Fibroblast of villous mesenchyme (primary cell): ENCODE measurements at places on chromosomes 6 and 20. TPM values are rescaled to one million over a fixed set of nuclear protein-coding genes. Genes with fewer than 3 reads are reported as not detected.

- DNase-seq = no peak
Observed at GRCh38 chr6:111796310-111796918, 76.8 kb downstream of the FYN start.

GRCh38 chr6:5157621-5158138, 72.5 kb downstream of the PPP1R3G start:
- no peak for DNase-seq

DNA sequence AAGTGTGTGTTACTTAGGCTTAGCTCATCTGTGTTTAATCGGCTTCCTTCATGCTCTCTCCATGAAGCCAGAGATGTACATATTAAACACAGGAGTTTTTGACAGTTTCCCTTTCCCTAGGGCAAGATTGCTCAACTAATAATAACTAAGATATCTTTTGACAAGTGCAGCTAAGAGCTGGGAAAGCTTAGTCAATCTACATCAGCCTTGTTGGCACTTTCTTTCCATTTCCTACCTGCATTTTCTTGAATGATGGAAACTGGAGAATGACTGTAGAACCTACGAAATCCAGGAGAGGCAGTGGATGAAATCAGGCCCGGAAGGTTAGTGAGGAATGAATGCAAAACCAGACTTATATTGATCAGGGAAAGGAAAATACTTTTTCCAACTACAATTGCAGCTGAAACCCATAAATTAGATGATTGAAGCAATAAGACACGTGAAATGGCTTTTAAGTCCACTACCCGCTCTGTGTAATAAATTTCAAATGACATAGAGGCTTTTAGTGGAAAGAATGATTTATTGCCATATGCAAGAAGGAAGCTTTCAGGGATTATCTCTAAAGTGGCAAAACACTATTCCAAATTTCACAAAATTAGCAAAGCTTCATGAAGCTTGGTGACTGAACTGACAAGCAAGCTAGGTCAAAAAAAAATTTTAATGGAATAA, 237.2 kb upstream of the ID4 start:
- DNase-seq = no peak

DNA sequence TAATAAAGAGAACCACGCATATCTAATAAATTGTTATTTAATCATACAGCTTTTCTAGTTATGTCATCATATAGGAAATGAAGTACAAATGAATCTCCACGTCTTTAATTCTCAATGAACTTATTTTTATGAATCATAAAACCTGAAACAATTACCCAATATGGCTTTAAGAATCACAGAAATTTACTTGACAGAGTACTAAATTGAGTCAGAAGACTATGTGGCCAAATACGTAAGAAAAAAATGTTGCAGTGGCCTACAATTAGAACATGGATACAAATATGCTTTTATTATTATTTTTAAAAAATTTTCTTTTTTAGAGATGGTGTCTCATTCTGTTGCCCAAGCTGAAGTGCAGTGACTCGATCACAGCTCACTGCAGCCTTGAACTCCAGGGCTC, 584.7 kb upstream of the SLC35B3 start:
- no peak for DNase-seq

GRCh38 chr20:21159658-21160380, 33.9 kb downstream of the KIZ start:
- DNase-seq = peak; percentile 90

- DNase-seq = no peak
Observed at GRCh38 chr6:120826253-120826652, 508.0 kb downstream of the TBC1D32 start.

DNA sequence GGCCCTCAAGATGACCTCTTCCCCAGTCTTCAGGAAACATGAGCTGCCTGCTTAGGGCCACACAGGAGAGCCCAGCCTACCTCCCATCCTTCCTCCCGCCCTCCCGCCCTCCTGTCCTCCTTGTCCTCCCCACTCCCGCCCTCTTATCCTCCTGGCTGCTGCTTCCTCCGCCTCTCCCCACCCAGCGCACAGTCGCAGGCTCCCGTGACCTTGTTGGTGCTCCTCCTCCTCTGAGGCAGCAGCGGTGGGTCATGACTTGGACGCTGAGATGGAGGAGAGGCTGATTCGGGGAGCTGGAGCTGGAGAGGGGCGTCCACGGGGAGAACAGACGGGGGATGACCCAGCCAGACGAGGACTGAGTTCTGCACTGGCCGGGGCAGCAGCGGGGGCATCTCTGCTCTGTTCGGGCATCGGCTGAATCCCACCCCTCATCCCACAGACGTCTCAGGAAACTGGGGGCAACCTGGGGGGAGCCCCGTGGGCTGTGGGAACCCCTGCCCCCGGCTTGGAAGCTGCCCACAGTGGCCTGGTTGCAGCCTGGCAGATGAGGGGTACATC, 32.4 kb downstream of the CHRNA4 start:
- DNase-seq = no peak

- peak; percentile 59 for DNase-seq
Observed at GRCh38 chr20:34581341-34582184, 23.0 kb downstream of the MAP1LC3A start.

DNA sequence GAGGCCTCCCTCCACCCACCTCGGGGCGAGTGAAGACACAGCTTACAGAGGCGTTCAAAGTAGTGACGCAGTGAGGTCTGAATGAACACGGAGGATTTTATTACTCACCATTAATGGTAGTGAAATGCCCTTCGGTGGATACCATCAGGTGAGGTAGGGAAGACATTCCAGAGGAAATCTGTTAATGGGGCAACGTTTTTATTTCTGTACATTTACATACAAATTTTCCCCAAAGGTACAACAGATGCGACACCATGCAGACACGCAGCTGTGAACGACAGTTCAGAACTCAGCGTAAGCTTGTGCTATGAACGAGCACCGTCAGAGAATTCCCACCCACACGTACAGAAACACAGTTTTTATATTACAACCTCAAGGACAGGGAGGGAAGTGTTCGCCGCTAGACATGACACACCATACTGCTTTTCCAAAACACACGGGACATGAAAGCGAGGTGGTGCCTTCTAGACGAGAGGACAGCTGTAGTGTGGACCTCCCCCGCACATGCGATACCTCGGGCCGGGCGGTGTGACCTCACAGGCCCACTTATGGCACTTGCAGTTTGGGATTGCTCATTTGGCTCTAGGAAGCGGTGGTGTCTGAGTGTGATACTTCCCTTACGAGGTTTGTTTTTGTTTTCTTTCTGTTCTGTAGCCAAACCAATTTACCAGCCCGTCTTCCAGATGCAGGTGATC, 10.7 kb downstream of the PSMG4 start:
- DNase-seq = peak; percentile 4

GRCh38 chr6:131776985-131777384, 30.8 kb upstream of the ENPP1 start:
- DNase-seq = no peak

GRCh38 chr20:62808211-62808865, 3.7 kb downstream of the OGFR start:
- peak; percentile 65 for DNase-seq

GRCh38 chr20:31785089-31785488, 34.1 kb upstream of the MYLK2 start:
- no peak for DNase-seq

- peak; percentile 87 for DNase-seq
Observed at GRCh38 chr6:20542927-20543602, 8.8 kb downstream of the CDKAL1 start.

- DNase-seq = no peak
Observed at GRCh38 chr20:32855387-32855786, 3.3 kb upstream of the EFCAB8 start.

DNA sequence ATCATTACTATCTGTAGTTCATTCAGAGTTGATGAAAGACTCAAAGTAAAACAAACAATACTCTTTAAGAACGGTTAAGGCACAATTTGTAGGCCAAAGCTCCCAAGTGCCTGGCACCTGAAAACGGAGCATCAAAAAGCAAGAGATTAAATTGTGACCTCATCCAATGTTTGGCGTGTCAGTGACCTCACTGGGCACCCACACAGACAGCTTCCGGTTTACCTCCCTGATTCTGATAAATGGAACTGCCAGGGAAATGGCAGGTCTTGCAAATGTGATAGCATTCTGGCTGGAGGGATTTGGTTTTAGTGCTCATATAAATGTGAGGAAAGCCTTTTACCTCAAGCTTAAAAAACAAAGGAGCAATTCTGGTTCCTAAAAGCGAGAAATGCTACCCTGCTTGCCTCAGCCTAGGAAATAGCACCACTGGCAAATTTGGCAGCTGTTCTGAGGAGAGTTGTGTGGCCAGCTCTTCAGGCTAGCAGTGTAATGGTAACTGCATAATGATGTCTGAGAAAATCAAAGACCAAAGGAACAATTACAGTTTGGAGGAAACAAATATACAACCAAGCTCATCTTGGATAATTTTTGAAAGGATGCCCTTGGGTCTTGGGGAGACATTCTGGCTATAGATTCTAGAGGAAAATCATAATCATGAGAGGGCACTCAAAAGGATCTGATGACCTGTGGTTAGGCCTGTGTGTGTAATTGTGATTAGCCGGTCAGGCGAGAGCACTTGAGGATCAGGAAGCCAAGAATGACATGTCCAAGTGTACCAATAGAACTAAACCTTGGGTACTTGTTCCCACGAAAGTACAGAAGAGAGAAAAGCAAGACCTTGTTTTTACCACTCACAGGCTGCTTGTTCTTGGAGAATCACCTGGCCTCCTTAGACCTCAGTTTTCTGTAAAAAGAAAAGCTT, 174.3 kb downstream of the TFAP2B start:
- no peak for DNase-seq

DNA sequence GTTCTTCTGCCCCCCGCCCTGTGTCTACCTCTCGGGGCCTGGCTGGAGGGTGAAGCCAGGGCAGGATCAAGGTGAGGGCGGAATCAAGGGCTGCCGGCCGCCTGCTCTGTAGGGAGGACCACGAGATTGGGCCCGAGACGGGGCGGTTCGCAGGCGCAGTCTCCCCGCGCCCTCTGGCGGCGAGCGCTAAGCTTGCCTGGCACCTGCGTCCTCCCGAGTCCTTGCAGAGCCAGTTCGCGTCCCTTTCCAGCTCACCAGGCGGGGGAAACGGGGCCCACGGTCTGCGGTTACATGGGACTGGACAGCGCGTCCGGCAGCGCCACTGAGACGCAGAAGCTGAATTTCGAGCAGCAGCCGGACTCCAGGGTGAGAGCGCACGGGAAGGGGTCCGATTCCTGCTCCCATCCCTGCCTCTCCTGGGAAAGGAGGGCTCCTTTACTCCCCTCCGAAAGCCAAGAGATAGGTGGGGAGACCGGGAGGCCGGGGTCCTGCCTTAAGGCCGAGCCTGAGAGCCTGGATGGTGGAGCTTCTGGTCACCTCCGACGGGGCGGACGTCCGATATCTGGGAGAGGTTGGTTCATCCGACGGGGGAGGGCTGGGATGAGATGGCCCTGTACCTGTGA, 3.6 kb upstream of the MATN4 start:
- peak; percentile 43 for DNase-seq

DNA sequence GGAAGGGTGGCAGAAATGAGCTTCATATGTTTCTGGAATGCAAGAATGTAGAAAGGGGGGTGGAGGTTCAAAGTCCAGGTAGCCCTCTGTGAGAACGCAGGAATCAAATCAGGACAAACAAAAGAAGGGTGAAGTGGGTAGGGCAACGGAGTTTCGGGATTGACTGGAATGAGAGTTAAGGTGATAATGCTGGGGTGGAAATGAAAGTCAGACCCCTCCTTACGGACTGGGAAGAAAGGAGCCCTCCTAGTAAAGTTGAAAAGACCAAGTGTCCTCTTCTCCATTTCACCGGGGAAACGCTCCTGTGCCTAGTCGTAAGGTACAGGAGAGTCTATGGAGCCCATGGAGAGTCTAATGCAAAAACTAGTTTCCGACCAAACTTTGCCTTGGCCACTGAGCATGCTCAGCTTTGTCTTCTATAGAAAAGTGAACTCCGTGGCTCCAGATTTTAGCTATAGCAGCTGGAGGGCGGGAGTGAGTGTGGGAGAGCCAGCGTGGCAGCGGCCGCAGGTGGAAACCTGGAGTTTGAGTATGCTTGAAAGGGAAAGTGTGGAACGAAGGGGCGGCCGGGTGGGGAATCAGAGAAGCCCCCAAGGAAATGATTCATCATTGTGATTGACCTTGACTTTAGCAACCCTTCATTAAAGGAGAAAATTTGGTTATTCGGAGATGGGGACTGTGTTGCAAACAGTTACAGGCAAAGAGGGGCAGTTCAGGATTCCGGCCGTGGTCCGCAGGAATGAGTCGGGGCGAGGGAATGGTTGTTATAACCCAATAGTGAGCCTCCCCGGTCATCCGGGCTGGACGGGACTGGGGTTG, 1.3 kb upstream of the LRRC1 start:
- peak; percentile 55 for DNase-seq

GRCh38 chr6:84021625-84022024, 11.9 kb upstream of the MRAP2 start:
- DNase-seq = no peak

DNA sequence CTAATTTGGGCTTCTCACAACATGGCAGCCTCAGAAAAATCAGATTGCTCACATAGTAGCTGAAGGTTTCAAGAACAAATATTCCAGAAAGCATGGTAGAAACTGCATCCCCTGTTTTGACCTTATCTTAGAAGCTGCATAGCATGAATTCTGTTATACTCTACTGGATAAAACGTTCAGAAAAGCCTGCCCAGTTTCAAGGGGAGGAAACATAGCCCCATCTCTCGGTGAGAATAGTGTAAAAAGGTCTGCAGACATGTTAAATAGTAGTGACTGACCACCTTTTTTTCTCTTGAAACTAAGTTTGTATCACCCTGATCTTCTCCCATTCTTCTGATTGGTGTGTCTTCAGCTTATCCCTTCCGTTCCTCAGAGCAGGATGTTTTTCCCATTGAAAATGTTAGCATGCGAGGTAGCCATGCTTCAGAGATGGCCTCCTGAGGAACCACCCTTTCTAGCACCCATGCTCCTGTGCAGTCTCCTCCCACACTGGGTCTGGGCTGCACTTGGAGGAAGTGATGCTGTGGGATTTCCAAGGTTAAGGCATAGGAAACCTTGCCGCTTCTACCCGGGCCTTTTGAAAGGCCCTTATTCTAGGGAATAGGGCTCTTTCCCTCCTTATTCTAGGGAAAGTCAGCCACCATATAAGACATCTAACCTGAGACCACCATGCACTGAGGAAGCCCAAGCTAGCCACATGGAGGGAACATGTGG, 50.1 kb downstream of the MARCKS start:
- peak; percentile 24 for DNase-seq

The AHCY gene
- total RNA-seq = 81.5 and 94.6 TPM in 2 replicates

The SALL4 gene
- 0.43 and 0.97 TPM in 2 replicates for total RNA-seq

The MKKS gene
- total RNA-seq = 3.5 and 9.1 TPM in 2 replicates

The CLPSL1 gene
- not detected in 2 replicates for total RNA-seq

The FRK gene
- 0.32 and 0.43 TPM in 2 replicates for total RNA-seq

The CYP39A1 gene
- total RNA-seq = 2.6 TPM in 2 replicates

The PI16 gene
- total RNA-seq = under 0.01 TPM in 2 replicates

The SIGLEC1 gene
- not detected in 2 replicates for total RNA-seq

The COQ3 gene
- 6.1 and 9.1 TPM in 2 replicates for total RNA-seq
